ENCODE measurements at places on chromosomes 11 and 22. TPM values are rescaled to one million over a fixed set of nuclear protein-coding genes. Genes with fewer than 3 reads are reported as not detected.

Gene AQP11
- 1.1 TPM for total RNA-seq

Gene TSKU
- total RNA-seq: 19.9 TPM

DNA sequence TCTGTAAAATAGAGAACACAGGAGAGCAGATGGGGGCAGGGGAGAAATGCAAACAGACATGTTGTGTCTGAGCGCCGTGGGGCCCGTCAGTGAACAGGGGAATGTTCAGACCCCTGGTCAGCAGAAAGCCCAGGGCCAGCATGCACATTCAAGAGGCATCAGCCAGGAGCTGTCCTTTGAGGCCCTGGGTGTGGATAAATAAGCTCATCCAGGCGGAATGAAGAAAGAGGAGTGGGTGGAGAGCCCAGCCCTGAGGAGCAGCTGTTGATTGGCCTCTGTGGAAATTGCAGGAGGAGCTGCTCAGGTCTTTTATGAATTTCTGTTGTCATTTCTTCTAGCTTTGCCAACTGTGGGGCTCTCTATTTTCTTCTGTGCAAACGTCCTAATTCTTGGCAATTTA is 49.7 kb upstream of the CECR2 start:
- DNase-seq: no peak

Gene POTEH
- total RNA-seq: not detected

GRCh38 chr11:15483205-15483604 is 368.5 kb downstream of the INSC start:
- DNase-seq: no peak

DNA sequence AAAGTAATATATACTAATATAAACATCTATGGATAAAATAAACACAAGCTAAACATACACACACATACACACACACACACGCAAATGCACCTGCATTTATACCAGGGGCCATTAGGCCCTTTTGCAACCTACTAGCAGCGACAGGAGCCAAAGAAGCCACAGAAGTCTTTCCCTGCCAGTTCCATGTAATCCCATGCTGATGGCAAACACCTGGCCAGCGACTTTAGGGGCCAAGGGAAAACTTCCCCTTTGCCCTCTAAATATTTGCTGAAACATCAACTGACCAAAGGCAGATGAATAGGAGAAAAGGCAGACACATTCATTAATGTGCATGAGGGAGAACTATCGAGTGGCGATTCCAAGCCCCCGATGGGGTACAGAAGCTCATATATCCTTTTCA is 14.8 kb upstream of the P2RY2 start:
- DNase-seq: no peak

Gene CCDC157
- 1.8 TPM for total RNA-seq

GRCh38 chr11:61927501-61927900 is 10.1 kb upstream of the RAB3IL1 start:
- DNase-seq: no peak

GRCh38 chr11:118010738-118011461 is 24.7 kb downstream of the IL10RA start:
- DNase-seq: peak; percentile 19

Gene CCDC89
- total RNA-seq: 1.8 TPM

Gene PHOX2A
- total RNA-seq: not detected

GRCh38 chr11:61536676-61537270 is 28.2 kb downstream of the LRRC10B start:
- no peak for DNase-seq

- no peak for DNase-seq
Measured at GRCh38 chr22:17641269-17641668, 2.7 kb downstream of the BCL2L13 start.

DNA sequence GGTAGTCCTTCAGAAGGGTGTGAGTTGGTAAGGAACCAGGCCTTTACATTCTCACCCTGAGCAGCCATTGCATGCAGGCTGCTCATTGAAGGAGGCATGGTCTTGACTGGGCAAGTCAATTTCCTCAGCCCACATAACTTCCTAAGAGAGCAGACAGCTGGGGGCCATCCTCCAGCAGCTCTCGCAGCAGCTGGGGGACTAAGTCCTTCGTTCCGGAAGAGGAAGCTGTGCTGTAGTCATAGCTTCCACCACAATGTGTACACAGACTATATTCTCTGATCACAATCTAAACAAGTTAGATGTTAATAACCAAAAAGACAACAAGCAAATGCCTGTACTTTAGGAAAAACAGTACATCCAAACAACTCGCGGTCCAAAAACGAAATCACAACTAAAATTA is 30.1 kb upstream of the MPPED1 start:
- DNase-seq: no peak

Gene KCNJ1
- 0.10 TPM for total RNA-seq

GRCh38 chr11:47348859-47349258 is 3.6 kb downstream of the MYBPC3 start:
- DNase-seq: no peak

Measured in skin of body (tissue), 3 donors.